ENCODE measurements at places on chromosomes 11 and 22.

DNA sequence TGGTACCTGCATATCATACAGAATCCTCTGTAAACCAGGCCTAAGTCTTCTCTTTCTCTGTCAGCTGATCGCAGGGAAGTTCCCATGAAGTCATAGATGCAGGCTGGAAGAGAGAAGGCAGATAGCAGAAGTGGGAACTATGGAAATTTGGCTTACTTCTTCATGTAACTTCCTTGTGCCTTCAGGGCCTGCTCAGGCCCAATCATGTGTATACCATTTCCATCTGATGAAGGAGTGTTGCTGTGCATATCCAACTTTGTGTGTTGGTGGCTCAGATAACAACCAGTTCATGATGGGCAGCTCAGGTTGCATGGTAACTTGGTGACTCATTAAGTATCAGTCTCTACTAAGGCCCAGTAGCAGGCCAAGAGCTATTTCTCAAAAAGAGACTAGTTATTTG lies 53.1 kb upstream of the CEP295 start:
- DNase-seq, result no peak

- DNase-seq, result no peak
Observed at GRCh38 chr11:131985846-131986301, 615.5 kb downstream of the NTM start.

DNA sequence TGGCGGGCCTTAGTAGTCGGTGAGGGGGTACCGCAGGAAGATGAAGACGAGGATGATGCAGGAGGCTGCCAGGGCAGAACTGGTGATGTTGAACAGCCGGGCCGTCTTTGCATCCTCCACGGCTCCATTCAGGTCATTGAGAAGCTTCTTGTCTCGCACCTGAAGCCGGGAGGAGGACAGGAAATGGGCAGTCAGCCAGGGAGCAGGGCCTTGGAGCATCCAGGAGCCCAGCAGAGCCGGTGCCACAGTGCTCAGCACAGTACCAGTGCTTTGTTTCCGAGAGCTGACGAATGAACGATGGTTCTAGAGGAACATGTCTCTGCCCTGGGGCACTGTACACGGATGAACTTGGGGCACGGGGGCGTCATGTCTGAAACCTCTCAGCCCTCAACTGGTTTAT lies 15.1 kb downstream of the IFITM10 start:
- DNase-seq, result no peak

GRCh38 chr22:47092896-47093311 lies 330.5 kb downstream of the TBC1D22A start:
- no peak for DNase-seq

DNA sequence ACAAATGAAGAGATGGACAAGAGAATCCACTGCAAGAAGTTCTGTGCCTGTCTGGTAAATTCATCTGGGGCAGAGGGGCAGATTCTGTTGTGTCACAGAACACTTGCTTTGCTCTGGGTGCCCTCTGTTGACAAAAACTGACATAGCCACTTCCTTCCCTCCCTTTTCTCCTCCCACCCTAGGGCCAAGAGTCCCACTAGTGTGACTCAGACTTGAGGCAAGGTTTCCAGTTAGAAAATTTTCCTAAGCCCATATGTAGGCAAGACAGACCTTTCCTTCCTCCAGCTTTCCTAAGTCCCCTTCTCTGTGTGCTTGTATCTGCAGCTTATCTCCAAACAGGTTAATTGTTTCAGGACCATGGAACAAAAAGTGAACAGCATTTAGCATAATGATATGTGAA lies 106.8 kb downstream of the RBFOX2 start:
- peak; percentile 64 for DNase-seq

DNA sequence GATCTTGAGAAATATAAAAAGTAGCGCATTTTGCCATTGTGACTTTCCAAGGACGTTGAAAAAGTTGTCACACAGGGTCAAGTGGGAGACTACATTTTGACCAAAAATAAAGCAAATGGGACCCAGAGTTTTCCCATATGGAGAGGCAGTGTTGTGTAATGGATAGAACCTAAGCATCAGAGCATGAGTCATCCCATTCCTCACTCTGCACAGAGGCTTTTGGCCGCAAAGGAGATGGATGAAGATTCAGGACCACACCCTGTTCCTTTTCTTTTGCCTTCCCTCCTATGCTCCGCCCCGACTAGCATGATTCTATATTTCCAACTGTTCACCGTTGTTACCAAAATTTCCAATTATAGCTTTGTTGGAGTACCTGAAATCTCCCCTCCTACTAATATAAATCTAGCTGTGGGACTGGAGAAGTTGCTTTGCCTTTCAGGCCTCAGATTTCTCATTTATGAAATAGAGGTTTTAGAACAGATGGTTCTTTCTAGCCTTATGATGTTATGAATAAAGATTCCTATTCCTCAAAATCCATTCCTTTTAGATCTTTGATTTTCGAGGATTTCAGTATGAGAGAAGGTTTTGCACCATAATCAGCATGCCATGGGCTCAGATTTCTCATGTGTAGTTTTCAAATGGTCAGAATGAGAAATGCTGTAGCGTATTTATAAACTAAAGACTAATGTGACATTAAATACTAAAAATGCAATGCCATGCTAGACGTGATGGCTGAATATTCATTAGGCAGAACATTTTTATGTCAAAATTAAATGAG lies 921.9 kb upstream of the TENM4 start:
- no peak for DNase-seq

DNA sequence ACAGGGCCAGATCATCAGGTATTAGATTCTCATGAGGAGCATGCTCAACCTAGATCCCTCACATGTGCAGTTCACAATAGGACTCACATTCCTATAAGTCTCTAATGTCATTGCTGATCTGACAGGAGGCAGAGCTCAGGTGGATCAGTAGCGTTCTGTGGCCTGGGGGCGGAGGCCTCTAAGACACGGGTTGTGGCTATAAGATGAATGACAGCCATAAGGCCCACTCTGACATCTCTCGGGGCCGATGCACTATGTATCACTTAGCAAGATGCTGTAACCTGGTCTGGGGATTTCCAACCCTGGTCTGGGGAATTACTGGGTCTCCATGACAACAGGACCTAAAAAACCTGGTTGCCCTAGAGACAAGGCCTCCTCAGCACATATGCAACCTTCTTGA lies 932.7 kb downstream of the TBC1D22A start:
- no peak for DNase-seq

- DNase-seq, result no peak
Observed at GRCh38 chr22:22401381-22401780, 107.2 kb downstream of the ZNF280B start.

- no peak for DNase-seq
Observed at GRCh38 chr11:71198141-71198822, 54.1 kb downstream of the SHANK2 start.

- DNase-seq, result no peak
Observed at GRCh38 chr11:114081641-114082414, 22.3 kb downstream of the ZBTB16 start.

DNA sequence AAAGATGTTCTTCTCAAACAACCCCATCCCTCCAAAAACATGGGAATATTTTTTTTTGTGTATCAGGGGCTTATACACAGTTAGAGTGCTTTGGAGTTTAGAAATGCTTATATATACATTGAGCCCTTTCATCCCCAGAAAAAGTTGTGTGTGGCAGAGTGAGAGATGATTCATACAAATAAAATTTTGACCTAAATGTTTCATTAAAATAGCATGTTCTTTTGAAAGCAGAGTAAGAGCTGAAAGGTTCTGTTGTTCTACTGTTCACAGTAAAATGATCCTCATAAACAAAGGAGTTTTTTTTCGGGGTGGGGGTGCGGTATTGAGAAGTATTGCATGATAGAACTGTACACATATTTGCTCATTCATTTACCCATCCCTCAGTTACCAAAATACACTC lies 512.4 kb downstream of the DLG2 start:
- no peak for DNase-seq

- DNase-seq, result no peak
Observed at GRCh38 chr11:35179466-35180135, 40.6 kb downstream of the CD44 start.

- no peak for DNase-seq
Observed at GRCh38 chr22:43883719-43884415, 7.9 kb downstream of the PNPLA5 start.

DNA sequence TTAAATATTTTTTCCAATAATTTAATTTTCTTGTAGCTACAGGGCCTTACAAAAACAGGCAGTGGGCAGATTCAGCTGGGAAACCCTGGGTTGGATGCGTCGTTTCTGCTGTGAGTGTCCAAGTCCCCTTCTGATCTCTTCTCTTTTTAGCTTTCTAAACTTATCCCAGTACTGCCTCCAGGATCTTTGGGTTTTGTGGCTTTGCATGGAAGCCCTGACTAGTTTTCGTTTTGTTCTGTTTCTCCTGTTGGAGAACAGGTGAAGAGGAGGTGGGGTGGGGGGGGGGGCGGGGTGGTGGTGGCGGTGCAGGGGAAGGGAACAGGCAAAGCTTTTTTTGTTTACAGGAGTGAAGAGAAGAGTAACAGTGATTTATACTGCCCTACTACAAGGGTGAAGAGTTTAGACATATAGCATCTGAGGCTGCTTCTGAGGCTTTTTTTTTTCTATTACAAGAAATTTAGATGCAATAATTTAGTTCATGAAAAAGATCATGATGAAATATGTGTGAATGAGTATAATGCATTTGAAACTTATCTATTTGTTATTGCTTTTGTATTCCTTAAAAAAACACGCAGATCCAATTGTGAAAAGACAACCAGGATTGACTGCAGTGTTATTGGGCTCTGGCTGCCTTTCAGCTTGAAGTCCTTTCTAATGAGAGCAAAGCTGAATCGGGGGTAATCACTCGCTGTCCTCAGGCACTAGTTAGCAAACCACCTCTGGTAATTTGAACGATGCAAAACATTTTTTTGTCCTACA lies 142.9 kb downstream of the NCAM1 start:
- DNase-seq, result peak; percentile 95

DNA sequence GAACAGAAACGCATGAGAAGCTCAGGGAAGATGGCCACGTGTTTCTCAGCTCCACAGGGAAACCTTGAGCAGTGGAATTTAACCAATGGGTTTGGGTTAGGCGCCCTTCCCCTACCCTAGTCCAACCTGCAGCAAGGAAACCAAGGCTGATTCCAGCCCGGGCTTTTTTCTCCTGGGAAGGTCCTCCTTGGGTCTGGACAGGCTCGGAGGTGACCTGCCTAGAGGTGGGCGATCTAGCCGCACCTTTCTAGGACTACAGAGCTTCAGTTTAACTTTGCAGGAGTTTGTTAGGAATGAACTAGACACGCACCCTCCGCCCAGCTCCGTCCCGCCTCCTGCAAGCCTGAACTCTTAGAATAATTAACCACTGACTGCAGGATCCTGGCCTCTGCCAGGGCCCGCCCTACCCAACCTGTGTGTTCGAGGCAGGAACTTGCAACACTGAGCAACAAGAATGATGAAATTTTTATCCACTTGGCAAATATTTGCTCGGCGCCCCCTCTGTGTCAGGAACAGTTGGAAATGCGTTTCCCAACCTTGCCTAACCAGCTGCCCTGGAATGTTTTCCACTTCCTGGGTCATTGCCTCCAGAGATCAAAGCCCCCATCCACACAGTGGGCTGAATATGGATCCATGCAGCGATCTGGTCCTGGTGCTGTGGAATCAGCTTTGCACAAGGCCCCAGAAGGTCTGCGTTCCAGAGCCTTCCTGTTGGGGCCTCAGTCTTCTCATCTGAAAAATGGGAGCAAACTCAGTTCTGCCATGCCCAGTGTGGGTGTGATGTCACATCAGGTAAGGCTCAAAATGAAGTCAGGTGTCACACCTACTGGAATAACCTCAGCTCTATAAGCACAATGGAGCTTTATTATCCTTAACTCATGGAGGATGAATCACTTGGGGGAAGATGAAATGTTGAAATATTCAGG lies 13.3 kb downstream of the MPST start:
- DNase-seq, result no peak

- no peak for DNase-seq
Observed at GRCh38 chr11:43493431-43493830, 134.7 kb downstream of the TTC17 start.

- no peak for DNase-seq
Observed at GRCh38 chr22:27668828-27669797, 132.4 kb downstream of the MN1 start.

- no peak for DNase-seq
Observed at GRCh38 chr22:27596133-27596870, 205.3 kb downstream of the MN1 start.

DNA sequence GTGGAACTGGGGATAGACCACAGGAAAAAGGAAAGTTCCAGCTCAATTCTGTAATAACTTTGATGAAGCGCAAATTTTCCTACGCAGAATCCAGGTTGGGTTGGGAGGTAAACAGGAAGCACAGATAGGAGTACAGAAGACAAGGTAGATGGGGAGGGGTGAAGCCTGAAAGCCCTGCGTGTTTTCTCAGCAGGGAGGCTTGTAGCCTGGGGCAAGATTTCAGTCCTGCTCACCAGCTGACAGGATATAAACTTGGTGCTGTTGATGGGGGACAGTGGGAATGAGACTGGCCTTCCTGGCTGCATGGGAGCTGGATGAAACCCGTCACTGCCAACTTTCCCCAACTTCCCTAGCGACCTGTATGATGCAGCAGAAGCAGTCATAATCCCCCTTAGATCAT lies 114.9 kb downstream of the ARHGAP32 start:
- DNase-seq, result no peak

GRCh38 chr11:107827041-107827440 lies 31.5 kb downstream of the SLC35F2 start:
- DNase-seq, result no peak

DNA sequence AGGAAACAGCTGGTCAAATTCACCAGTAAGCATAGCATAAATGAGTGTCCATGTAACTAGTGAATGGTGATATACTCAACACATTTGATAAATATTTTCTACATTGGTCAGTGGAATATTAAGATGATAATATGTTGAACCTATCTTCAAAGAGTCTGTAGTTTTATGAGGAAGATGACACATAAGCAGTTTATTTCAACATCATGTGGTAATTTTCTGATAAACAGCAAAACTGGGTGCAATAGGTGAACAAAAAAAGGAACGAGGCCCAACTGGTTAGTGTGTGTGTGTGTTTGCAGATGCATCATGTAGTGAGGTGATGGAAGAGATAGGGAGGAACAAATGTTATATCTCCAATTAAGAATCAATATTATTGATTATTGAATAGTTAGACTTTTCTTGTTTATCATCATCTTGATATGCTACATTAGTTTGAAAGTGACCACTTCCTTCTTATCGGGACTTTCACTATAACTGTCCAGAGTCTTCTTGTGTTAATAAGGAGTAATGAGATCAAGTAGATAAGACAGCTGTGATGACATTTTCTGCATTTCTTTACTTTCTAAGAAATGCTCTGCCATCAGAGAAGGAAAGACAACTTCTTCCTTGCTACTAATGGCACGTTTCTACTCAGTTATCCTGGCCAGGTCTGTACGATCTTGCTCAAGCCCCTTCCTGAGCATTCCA lies 270.7 kb downstream of the ETS1 start:
- DNase-seq, result no peak

DNA sequence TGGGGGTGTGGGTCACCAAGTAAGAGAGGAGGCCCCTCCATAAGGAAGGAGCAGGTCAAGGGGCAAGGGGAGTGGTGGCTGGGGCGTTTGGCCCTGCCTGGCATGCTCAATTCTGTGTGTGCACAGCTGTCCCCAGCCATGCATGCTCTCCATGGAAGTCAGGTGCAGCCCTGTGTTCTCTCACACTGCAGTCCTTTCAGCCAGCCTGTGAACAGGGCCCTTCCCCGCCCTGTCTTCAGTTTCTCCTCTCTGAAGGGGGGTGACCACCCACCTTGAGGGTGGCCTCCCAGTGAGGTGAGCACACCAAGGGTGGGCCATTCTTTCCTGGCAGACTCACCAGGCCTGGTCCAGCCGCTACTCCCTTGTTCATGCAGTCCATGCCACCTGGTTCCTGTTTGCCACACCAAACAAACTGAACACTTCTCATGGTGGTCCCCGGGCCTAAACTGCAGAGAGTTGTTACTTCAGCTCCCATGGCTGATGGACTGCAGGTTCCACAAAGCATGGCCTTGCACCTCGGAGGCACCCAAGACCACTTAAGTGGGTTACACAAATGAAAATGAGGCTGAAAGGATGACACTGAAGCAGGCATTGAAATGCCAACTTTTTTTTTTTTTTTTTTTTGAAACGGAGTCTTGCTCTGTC lies 1.7 kb upstream of the CHCHD10 start:
- DNase-seq, result no peak
